ENCODE measurements at places on chromosomes 3 and 15. TPM values are rescaled to one million over a fixed set of nuclear protein-coding genes. Genes with fewer than 3 reads are reported as not detected.

LSAMP gene
- total RNA-seq, result 0.25 TPM

EPHB1 gene
- 1.0 TPM for total RNA-seq

P2RY13 gene
- not detected for total RNA-seq

RPL22L1 gene
- total RNA-seq, result 64.3 TPM

CCDC39 gene
- not detected for total RNA-seq

GASK1A gene
- total RNA-seq, result 2.6 TPM

KBTBD12 gene
- 0.07 TPM for total RNA-seq

TMEM43 gene
- 55.9 TPM for total RNA-seq

ROPN1 gene
- not detected for total RNA-seq

GOLGA6D gene
- not detected for total RNA-seq

GRCh38 chr3:80351201-80351600 lies 583.4 kb upstream of the ROBO1 start:
- DNase-seq, result no peak

GRCh38 chr3:23999012-23999641 lies 54.0 kb downstream of the NR1D2 start:
- DNase-seq, result peak; percentile 48

GRCh38 chr15:64915518-64916227 lies 4.0 kb downstream of the ANKDD1A start:
- no peak for DNase-seq

GRCh38 chr3:143216709-143217182 lies 97.2 kb downstream of the CHST2 start:
- no peak for DNase-seq

- no peak for DNase-seq
Observed at GRCh38 chr3:10547413-10547812, 42.0 kb upstream of the ATP2B2 start.

- no peak for DNase-seq
Observed at GRCh38 chr15:69857686-69858391, 239.9 kb downstream of the TLE3 start.

DNA sequence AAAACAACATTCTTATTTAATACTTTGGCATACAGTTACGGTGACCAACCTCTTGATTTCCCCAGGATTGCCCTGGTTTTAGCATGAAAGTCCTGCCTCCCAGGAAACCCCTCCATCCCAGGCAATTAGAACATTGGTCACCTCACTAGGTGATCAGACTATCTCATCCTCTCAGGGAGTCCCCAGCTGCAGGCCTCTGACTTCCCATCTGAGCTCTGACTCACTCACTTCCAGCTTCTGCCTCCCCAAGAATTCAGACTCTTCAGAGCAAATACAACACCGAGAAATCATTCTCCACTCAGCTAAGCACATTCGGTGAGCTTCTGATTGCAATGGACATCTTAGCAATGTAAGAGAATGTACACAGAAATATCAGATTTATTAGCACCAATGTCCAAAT lies 92.4 kb upstream of the HES1 start:
- DNase-seq, result peak; percentile 77

GRCh38 chr3:47019201-47019600 lies 39.7 kb downstream of the NBEAL2 start:
- DNase-seq, result peak; percentile 51

DNA sequence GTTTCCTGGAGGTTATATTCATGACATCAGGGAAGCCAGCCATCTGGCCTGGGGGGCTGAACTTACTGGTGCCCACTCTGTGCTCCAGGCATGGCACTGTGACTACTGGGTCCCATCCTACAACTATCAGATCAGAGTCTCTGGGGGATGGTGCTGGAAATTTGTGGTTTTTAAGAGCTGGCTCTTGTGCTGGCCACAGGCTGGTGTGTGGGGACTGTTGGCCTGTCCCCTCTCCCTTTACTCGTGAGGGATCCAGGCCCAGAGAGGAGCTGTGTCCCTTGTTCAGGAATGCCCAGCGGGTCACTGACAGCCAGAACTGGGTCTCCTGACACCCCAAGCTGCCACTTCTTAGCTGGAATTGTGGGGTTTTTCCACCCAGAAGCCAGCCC lies 44.5 kb upstream of the SEC22A start:
- DNase-seq, result no peak

DNA sequence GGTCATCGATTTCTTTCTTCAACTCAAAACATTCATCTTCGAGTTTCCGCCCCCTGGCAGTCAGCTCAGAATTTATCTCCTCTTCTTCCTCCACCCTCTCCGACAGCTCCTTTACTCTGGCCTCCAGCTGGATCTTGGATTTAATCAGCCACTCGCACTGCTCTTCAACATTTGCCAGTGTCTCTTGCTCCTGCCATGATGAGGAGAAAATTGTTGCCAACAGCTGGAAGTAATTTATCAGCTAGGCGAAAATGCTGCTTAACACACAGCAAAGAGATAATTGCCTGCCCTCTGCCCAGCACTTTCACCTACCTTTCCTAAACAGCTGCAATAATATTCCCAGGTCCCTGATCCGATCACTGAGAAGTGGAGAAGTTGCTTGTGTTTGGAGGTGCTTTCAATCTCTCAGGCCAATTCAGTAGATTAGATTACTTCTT lies 69.3 kb downstream of the MYH15 start:
- DNase-seq, result no peak

- DNase-seq, result peak; percentile 27
Observed at GRCh38 chr3:157611536-157612076, 108.4 kb upstream of the VEPH1 start.

GRCh38 chr3:126355251-126355650 lies 2.0 kb downstream of the KLF15 start:
- DNase-seq, result no peak

DNA sequence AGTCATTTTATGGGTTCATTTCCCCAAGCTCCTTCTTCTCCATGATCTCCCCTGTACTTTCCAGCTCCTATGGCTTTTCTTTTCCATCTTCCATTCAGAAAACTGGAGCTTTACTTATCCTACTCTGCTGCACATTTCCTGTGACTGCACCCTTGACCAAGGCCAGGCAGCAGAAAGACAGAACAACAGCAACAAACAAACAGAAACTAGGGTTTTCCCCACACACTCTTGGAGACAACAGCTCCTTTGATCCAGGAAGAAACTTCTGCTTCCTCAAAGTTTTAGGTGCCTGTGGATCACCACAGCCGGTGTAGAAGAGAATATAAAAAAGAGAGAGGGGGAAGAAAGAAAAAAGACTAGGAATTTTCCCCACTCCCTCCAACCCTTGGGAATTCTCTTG lies 342.3 kb upstream of the CFAP20DC start:
- no peak for DNase-seq

DNA sequence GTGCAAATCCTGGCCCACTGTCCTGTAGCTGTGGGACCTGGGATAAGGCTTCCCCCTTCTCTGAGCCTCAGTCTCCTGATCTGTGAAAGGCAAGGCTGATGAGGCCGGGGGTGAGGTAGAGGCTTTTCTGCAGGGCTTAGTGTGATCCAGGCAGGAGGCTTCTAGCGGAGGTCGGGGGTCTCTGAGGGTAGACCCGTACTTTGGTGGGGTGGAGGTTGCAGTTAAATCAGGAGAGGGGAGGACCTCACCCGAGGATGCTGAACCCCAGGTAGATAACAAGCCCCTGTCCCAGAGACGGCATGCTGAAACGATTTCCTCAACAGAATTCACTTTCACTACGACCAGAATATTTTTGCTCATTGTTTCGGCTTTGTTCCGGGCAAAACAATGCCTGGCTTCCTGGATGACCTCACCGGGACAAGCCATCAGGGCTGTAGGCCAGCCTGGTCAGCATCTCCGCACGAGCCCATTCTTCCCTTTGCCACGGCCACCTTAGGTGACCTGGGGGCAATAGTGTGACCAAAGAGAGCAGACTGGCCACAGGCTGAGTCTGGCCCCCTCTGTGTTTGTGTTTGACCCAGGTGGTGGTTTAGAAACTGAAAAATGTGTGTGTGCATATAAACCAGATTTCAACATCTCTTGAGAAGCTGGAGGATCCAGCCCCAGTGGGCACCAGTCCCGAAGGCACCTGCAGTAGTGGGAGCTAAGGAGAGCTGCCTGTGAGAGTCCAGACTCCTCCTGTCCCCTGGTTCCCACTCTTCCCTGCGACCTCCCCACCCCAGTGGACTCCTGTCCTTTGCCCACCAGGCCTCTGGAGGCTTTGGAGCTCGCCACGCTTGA lies 33.0 kb downstream of the SLC6A6 start:
- peak; percentile 53 for DNase-seq

DNA sequence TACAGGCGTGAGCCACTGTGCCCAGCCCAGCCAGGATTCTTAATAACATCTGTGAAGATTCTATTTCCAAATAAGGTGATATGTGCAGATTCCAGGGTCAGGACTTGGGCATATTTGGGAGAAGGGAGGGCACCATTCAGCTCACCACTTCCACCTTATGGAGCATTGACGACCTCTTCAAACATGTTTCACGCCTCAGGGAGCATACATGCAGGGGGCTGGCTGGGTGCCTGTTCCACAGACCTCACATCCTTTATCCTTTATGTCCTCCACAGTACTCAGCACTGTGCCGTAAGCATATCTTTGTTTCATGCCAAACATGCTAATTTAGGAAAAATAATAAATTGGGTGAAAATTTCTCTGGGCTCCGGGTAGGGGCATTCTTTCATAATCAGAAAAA lies 229.0 kb downstream of the THSD4 start:
- no peak for DNase-seq

DNA sequence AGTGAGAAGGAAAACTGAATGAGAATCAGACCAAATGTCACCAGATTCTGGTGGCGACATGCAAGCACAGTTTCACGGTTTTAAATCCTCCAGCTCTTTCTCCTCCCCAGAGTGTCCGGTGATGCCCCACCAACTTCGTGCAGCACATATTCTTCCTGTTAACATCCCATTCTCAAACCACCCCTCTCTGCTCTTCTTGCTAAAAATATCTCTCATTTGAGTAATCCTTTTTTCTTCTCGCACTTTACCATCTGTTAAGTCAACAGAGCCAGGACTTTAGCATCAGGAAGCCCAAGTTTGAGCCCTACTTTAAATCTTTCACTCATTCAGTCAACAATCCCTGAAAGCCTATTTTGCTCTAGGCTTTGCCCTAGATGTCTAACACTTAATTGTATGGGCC lies 68.2 kb upstream of the VGLL4 start:
- no peak for DNase-seq

GRCh38 chr3:151843275-151843674 lies 29.4 kb downstream of the AADAC start:
- no peak for DNase-seq

DNA sequence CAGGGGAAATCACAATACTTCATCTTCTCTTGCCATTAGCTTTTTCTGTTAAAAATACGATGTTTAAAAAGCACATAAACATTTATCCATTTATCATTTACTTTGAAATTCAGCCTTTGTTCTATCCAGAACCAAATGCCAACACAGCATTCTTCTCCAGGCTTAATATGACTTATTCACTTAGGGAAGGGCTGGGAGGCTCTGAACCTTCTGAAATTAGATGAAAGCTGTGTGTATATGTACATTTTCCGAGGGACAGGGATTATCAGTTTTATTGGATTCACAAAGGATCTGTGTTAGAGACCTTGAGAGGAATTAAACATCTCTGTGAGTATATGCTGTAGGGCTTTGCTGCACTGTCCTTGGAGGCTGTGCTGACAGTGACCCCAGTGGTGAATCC lies 210.6 kb upstream of the UBE3A start:
- no peak for DNase-seq

DNA sequence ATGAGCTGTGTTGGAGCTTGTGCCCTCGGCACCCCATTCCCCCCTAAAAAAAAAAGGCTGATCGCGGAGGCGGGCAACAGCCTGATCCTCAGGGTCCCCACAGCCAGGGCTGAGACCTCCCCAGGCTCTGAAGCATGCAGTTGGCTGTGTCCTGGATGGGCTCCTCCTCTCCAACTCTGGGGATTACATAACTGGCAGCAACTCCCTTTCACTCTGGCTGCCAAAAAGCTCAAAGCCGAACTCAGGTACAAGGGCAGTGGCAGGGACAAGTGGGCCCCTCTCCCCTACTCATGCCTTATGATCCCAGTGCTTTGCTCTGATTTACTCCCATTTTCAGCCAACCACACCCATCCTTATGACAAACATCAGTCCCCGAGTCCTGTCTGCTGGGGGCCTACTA lies 18.3 kb downstream of the TPRA1 start:
- no peak for DNase-seq

- DNase-seq, result no peak
Observed at GRCh38 chr3:47366833-47367232, 14.0 kb upstream of the PTPN23 start.

DNA sequence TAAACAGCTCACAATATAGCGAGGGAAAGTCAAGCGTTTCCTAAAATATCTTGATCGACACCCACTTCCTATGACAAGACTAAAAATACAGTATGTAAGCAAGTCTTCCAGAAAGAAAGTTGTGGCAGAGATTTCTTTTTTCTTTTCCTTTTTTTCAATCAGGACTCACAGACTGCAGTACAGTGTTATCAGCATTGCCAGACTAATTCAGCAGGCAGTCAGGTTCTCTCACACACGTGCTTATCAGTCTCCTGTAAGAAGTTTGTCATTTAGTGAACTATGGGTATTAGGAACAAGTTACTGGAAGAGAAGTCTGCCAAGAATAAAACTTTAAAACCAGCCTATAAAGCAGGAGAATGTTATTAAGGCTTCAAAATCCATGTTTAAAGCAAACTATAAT lies 32.8 kb upstream of the ZNF385D start:
- DNase-seq, result no peak

DNA sequence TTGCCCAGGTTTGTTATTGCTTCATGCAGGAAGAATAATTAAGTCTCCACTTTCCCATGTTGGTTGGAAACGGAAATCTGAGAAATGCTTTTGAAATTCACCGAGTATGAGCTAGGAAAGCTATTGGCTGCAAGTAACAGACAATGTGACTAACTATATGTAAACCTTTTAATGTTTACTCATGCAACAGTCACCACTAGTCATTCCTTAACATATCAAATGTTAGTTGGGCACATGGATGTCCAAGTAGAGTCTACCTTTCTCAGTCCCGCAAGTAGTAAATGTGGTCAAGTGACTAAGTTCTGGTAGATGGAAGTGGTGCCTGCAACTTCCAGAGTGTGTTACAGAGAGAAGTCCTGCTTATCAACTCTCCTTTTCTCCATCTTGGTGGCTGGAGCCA lies 52.5 kb downstream of the KLF15 start:
- peak; percentile 44 for DNase-seq

DNA sequence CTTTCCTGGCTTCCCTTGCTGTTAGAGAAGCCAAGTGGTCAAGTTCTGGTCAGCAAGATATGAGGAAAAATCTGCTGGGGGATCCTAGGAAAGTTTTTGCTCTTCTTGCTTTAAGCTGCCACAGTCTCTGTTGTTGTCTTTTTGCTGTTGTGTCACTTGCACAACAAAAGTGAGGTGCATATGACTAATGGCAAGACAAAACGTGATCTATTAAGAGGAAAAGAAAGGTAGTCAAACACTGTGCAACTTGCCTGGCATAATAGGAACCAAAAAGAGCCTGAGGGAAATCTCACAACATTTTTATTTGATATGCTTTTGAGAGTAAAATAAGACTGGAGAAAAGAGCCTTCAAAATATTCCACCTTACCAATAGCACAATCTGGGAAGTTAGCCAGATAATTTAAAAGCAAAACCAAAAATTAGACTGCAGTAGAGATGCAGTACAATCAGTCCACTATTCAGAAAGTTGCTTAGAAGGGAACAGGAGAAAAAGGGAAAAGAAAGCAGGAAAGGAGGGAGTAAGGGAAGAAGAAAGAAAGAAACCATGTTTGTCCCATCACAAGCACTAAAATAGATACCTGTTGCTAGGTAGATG lies 110.0 kb upstream of the SLC4A7 start:
- DNase-seq, result peak; percentile 68

- DNase-seq, result no peak
Observed at GRCh38 chr3:155970398-155970797, 99.9 kb downstream of the GMPS start.
